ENCODE measurements at places on chromosomes 1 and 21.

DNA sequence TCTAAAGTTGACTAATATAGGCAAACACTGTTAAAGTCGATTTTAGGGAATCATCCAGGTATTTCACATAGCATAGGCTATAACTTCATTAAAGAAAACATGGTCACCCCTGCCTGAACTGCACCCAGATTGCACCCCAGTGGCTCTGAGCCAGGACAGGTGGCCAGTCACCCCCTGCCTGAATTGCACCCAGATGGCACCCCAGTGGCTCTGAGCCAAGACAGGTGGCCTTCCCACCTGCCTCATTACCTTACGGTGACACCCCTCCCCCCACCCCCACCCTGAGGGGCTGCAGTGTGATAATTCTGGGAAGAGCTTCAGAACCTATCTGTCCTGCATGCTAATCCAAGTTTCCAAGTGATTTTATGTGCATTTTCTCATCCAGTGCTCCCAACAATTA, 78.9 kb downstream of the DSCAM start:
- no peak for DNase-seq

DNA sequence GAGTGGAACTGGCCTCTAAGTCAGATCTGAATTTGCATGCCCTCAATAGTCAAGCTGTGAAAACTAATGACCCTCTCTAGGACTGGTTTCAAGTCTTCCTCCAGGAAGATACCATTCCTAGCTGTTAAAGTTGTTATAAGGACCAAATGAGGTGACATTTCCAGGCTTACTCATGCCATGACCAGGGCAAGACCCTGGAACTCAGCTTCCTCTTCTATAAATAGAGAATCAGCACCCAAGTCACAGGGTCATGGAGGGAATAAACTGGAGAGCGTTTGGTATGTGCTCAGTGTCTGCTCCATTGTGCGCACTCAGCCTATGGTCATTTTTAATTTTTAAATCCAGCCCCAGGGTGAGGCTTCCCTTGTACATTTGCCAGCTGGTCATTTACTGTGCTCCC, 2.5 kb downstream of the S100A9 start:
- no peak for DNase-seq

DNA sequence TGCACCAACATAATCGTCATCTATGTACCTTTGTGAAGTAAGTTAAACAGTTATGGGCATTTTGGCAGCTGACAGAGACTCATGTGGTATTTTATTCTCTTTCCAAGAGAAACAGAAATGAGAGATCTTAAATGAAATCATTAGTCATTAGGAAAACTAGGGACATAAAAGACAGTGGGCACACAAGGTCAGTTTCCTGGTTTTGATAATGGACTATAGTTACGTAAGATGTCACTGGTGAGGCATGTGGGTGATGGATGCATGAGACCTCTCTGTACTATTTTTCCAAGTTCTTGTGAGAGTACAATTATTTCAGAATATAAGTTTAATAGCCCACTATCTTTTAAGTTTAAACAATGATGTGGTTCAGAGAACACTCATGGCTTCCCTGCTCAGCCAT, 216.9 kb downstream of the APP start:
- no peak for DNase-seq

- DNase-seq, result no peak
Measured at GRCh38 chr1:157110686-157111085, 11.1 kb upstream of the ETV3L start.

GRCh38 chr1:166488327-166488726, 321.5 kb upstream of the FAM78B start:
- DNase-seq, result no peak
